Neuronal stem cell (in vitro differentiated cells): ENCODE measurements at places on chromosomes 5 and 9.

GRCh38 chr9:87370049-87370685 lies 127.5 kb upstream of the DAPK1 start:
- no peak for DNase-seq

DNA sequence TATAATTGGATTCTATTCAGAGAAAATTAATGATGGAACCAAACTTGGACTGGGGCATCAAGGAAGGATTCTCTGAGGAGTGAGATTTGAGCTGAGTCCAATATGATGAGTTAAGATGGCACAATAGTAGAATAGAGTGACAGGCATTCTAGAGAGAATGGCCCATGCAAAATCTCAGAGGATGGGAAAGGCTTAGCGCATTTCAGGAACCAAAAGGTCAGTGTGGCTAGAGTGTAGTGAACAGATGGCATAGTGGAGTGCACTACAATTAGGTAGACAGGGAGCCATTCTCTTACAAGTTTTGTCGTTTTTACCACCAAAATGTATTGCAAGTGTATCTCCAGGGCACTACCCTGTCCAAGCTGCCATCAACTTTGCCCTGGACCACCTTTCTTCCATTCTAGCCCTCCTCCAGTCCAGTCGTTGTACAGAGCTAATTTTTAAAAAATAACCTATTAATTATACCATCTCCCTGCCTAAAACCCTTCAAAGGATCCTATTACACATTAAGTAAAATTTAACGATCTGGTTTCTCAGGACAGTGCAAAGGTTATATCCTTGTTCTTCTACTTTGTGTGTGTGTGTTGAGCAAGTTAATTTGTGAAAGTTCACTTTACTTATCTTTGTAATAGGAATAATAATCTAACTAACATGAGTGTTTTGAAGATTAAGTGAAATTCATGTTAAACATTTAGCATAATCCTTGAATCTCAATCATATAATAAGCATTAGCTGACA lies 211.7 kb downstream of the COMMD10 start:
- DNase-seq, result no peak

DNA sequence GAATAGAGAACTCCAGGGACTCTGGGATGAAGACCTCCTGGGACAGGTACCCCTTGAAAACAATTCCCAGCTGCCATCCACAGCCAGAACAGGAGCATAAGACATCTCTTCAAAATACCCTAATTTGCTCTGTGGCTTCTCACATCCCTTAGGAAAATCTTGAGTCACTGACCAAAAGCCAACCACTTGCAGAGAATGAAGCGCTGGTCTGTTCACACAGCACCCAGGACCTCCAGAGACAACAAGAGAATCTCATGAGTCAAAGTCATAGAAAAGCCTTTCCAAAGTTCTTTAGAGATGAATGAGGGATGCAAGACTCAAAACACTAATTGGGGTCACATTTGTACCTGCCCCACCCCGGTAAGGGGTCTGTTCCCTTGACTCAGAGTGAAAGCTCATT lies 210.6 kb downstream of the SEMA5A start:
- no peak for DNase-seq

GRCh38 chr9:136875155-136875554 lies 9.0 kb upstream of the EDF1 start:
- no peak for DNase-seq

DNA sequence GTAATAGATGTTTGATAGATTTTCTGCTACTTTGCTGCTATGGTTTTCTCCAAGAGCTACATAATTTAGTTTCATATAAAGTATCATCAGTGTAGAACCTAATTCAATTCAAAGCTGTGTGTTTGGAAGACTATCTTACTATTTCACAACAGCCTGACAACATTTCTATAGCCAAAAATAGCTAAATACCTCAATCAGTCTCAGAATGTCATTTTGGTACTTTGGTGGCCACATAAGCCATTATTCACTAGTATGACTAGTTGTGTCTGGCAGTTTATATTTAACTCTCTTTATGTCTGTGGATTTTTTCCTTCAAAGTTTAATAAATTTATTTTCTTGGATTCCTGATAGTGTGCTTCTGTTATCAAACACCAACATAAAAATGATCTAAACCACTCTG lies 35.1 kb upstream of the CCDC152 start:
- no peak for DNase-seq

DNA sequence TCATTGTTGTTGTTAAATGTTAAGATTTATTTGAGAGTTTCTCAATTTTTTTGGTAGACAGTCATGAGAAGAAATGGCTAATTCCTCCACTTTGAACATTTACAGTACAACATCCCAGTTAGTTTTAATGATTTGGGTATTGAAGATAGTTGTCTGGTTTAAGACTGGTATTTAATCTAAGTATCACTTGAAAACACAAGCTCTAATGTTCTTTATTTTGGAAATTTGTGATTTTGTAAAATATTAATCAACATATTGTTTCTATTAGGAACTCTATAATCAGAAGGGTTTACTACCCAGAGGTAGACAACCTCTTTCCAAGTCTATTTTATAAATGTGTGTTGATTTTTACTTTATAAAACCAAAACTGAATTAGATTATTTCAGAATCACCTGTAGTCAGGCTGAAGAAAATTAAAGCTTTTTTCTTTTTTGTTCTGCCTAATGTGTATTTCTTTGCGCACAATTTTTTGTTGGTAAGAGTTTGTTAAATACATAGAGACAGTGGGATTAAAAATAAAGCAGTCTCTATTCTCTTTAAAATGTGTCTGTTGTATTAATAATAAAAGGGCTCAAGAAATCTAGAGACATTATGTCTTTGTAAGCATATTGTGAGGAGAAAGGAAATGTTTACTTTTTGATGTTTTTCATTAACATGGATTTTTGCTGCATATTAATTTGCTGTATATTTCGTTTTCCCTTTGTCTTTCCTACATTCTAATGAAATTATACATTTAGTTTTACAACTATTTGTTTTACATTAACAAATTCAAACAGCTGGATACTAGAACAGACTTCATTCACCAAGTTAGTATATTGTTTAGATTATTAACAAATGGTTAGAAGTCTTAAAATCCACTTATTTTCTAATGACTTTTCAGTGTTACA lies 3.9 kb upstream of the PURA start:
- no peak for DNase-seq

- DNase-seq, result no peak
These were observed 66.6 kb upstream of the STXBP1 start for GRCh38 chr9:127545196-127546124.

DNA sequence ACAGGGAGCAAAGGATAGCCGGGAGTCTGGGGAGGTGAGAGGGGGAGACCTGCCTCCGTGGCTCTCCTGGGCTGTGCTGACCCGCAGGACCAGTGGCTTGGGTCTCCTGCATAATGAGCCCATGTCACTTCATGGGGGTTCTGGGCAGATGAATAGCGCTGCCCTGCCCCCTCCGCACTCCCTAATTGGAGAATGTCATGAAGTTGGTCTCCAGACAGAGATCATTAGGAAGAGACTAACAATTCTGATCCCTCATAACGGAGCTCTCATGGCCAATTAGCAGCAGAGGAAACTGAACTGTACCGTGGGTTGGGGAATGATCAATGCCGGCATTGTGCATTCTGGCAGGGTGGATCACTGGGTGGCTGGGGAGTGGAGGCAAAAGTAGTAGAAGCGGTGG lies 186.1 kb downstream of the FSTL4 start:
- no peak for DNase-seq

DNA sequence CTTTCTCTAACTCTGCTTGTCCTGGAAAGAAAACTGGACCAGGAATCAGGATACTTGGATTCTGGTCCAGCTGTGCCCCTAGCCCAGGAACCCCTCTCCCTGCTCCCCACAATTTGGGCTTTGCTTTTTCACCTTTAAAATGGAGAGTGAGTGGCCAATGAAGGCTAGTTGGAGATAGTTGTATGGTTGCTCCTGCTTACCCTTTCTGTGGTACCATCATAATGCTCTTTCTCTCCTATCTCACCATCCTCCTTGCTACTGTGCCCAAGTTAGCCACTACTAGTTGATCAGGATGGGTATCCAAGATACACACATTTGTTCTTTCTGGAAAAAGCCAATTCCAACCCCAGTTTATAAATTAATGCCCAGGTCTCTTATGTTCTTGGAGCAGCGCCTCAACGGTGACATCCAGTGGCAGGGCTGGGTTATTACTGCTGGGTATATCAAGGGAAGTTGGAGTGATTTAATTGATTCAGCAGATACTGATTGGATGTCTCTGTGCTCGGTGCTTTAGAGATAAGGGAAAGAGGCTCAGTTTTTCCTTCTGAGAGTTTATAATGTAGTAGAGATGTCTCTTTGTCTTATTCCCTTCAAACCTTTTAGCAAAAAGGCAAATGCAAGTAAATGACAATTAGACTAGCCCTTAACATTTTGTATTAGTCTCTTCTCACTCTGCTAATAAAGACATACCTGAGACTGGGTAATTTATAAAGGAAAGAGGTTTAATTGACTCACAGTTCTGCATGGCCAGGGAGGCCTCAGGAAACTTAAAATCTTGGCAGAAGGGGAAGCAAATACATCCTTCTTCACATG lies 38.5 kb downstream of the FAXDC2 start:
- DNase-seq, result peak; percentile 14

GRCh38 chr5:16918156-16918555 lies 17.9 kb downstream of the MYO10 start:
- no peak for DNase-seq

GRCh38 chr5:1201327-1202025 lies at the start of gene SLC6A19:
TSS of gene SLC6A19 (plus strand) at chr5:1201595. CDS start at chr5:1201651, 56 bp downstream.
- DNase-seq, result no peak

DNA sequence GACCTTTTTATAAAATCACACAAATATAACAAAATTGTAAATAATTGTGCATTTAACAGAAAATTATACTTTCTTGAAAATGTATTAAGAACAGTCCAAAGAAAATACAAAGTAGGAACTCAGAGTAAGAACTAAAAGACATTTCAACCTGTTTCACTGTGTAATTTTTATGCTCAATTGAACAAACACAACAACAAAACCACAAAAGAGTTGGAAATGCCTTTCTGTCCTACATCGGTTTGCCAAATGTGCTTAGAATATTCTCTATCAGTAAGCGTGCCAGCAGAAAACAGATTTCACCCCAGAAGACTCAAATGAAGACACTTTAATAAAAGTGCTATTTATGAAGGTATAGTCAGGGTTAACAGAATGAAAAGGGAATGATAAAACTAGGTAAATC lies 592.1 kb downstream of the PRELID2 start:
- peak; percentile 48 for DNase-seq

- no peak for DNase-seq
These were observed 112.5 kb upstream of the LARP1 start for GRCh38 chr5:154642499-154643245.

DNA sequence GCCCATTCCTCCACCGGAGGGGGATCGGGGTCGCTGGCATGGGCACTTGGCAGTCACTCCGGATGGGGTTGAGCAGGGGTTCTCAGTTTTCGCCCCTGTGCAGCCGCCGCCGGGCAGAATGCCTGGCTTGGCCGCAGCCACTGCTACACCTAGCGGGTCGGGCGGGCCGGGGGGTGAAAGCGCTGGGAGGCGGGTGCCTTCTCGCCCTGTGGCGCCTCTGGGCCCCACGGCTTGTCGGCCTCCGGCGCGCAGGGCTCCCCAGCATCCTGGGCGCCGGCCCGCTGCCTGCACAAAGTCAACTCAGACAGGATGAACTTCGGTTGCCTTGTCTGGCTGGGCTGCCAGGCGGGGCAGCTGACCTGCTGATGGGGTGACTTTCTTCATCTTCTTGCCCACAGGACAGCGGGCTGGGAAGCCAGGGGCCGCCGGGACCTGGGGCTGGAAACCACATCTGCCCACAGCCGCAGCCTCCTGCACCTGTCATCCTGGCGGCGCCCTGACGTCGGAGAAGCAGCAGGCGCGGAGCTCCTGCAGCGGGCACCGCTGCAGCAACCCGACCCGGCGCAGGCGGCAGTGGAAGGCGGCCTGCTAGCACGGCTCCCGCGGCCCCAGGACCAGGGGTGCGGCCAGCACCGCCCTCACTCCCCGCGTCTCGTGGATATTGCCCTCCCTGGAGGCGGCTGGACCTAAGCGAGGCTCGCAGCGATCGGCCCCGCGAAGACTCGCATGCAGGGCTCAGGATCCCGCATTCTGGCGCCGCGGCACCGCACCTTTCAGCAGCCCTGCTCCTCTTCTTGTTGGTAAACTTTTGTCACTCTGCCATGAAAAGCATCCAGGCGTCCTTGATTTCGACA lies 1.3 kb upstream of the ANKRD18A start:
- peak; percentile 37 for DNase-seq

DNA sequence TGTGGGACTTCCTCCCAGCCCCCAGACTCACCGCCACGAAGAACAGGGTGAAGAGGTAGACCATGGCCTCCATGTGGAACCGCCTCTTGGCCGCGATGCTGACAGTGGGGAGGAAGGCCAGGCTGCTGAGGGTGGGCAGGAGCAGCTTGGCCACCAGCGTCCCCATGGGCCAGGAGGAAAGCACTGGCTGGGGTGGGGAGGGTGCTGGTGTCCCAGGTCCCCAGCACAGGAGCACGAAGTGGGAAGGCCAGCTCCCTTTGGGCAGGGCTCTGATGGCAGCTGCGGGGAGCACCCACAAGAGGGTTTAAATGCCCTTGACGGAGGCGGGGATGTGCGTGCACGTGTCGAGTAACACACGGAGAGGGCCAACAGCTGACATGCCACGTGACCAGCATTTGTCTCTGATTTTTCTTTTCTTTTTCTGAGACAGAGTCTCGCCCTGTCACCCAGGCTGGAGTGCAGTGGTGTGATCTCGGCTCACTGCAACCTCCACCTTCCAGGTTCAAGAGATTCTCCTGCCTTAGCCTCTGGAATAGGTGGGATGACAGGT lies at the start of gene MYMK:
Gene MYMK (minus strand): TSS at position 281 of the 550 bp plus-strand sequence. CDS start 115 bp downstream, at position 166.
- no peak for DNase-seq

DNA sequence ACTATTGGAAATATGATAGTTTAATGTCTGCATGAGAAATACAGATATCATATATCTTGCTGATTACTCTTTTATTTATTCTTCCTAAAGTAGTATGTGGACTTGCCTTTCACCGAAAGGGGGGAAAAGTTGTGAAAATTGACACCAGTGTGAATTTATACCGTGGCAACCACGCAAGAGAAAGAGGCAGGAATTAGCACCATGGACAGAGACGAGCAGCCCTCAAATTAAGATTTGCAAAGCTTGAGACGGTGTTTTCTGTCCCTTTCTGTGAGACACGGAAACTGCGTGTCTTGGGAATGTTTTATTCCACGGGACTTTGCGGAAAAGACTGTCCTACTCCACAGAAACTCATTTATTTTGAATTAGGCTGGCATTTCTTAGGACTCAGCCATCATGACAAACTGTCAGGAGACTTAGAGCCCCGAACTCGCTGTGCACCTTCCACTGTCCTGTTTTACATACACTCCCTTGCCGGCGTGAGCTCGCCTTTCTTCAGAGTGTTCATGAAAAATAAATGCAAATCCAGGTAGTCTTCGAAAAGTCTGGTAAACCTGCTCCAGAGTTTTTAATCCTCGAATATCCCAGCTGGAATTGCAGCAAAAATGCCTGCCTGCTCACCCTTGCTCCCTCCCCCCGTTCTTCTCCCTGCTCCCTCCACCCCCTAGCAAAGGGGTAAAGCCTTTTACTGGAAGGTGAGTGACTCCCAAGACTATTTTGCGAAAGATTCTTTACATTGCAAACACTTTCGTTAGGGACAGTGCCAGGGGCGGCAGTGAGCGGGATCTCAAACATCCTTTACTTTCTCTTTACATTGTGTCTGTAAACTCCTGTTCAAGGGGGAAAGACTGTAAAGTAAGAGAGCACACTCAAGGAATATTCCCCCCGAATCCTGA lies 3.8 kb upstream of the ELAVL2 start:
- DNase-seq, result no peak

GRCh38 chr5:65882278-65882677 lies 44.1 kb upstream of the ERBIN start:
- no peak for DNase-seq

- DNase-seq, result no peak
These were observed 505.1 kb downstream of the TLR4 start for GRCh38 chr9:118209343-118209742.

GRCh38 chr9:22138956-22139660 lies 130.0 kb upstream of the CDKN2B start:
- no peak for DNase-seq

- DNase-seq, result peak; percentile 38
These were observed 160.9 kb upstream of the SLC30A5 start for GRCh38 chr5:68932830-68933434.
